Suppressor macrophage treated with lipopolysaccharide for 1 hour (primary cell): ENCODE measurements at places on chromosomes 1 and 21.

DNA sequence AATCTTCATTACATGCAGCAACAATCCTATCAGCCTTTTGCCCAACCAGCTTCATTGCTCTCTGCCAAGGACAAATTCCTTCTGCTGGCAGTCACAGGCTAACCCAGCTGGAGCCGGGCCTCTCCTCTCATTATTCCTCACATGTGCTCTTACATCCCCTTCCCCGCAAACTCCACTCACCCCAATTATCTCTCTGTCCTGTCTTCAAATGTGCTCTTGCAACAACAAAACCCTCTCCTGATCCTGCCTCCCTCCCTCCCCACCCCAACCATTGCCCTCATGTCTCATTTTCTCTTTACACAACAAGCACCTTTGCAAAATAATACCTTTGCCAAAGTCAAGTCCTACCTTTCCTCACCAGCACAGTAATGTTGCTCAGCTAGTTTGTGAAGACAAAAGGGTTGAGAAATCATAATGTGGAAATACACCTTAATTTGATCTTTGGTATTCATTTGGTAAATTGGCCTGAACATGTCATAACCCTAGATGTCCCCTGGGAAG is 36.0 kb upstream of the DHCR24 start:
- no peak for DNase-seq

GRCh38 chr1:3459940-3460671 is 5.6 kb downstream of the ARHGEF16 start:
- no peak for DNase-seq

DNA sequence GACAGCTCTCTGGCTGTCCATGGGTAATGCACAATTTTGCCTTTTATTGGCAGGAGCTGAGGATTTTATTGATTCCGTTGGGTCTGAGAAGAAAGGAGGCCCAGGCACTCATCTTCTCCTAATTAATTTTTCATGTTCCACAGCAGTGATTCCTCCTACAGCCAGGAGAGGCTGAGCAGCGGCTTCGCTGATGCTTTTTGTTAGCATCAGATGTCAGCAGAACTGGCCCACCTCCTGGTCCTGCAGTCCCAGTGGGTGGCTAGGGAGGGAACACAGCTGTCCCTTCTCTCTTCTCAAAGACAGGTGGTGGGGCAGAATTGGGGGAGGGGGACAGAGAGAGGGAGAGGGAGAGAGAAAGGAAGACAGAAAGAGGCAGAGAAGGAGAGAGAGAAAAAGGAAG is 5.7 kb downstream of the MT1HL1 start:
- DNase-seq, result no peak

- no peak for DNase-seq
These were observed 53.9 kb downstream of the DUSP10 start for GRCh38 chr1:221687836-221688487.
